ENCODE measurements at places on chromosomes 16 and 17.

DNA sequence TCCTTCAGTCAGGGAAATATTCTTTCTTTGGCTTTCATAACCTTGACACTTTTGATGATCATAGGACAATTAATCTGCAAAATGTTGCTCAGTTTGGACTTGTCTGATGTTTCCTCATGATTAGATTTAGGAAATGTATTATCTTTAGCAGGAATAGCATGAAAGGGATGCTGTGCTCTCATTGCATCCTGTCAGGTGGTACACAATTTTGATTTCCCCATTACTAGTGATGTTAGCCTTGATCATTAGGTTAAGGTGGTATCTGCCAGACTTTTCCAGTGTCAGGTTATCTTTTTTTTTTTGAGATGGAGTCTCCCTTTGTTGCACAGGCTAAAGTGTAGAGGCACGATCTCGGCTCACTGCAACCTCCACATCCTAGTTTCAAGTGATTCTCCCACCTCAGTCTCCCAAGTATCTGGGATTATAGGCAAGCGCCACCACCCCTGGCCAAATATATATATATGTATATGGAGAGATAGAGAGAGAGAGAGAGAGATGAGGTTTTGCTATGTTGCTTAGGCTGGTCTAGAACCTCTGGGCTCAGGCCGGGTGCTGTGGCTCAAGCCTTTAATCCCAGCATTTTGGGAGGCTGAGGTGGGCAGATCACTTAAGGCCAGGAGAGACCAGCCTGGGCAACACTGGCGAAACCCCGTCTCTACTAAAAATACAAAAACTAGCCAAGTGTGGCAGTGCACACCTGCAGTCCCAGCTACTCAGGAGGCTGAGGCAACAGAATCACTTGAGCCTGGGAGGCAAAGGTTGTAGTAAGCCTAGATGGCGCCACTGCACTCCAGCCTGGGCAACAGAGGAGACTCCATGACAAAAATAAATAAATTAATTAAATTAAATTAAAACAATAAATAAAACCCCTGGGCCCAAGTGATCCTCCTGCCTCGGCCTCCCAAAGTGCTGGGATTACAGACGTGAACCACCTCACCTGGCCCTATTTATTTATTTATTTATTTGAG, 15.8 kb upstream of the CAVIN1 start:
- DNase-seq, result no peak

DNA sequence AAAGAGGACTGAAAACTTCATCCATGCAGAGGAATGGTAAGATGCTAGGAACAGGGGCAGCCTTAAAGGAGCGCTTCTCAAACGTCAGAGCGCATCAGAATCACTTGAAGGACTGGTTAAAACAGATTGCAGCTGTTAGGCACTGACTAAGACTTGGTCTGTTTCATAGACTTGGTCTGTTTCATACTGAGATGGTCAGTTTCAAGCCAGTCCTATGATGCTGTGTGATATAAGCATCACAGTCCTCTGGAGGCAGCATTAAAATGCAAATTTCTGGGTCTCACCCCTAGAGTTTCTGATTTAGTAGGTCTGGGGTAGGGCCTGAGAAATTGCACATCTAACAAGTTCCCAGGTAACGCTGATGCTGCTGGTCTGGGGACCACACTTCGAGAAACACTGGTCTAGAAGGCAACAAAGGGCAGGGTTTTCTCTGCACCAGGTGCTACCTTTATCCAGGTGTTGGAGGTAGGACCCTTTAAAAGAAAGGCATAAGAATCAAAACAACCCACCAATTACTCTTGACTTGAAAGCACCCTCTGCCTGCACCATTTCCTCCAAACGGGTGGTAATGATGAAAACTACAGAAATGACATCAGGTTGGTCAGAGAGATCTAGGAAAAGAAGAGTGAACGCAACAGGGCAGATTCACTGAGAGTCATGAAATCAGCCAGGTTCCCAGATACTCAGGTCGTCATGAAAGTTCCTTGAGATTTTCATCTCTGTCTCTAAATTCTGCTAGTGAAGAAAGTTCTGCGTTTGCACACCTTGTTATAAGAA, 95.0 kb upstream of the RCVRN start:
- no peak for DNase-seq

DNA sequence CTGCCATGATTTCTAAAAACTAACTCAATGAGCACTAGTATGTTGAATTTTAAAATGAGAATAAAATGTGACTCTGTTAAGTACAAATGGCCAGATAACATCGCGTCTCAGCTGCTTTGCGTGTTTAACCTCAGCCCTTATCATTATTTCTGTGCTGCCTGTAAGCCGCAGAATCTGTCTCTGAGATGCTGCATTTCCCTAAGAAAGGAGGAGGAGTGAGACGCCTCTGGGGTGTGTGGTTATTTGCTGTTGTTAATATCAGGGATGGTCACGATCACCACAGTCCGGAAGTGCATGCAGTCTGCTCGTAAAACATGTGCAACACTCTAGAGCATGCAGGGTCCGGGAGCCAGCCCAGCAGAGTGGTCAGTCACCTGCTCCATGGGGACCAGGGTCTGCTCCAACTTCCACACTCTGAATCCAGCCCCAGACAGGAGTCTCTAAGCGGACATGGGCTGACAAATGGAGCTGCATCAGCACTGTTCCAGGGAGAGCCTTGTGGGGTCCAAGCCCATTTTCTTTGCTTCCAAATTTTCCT, 342.5 kb downstream of the MAF start:
- DNase-seq, result no peak

- no peak for DNase-seq
Observed at GRCh38 chr17:21170809-21171208, 43.2 kb downstream of the TMEM11 start.

- no peak for DNase-seq
Observed at GRCh38 chr16:70678898-70679670, 6.8 kb downstream of the MTSS2 start.
